ENCODE measurements at places on chromosomes 2 and 18.

- no peak for DNase-seq
Measured at GRCh38 chr18:55443776-55444175, 144.2 kb downstream of the TCF4 start.

- DNase-seq: no peak
Measured at GRCh38 chr18:58496231-58496630, 132.7 kb downstream of the ALPK2 start.

GRCh38 chr2:120794716-120795115, 59.0 kb downstream of the GLI2 start:
- no peak for DNase-seq

- DNase-seq: peak; percentile 53
Measured at GRCh38 chr2:239298116-239298804, 102.6 kb downstream of the HDAC4 start.

DNA sequence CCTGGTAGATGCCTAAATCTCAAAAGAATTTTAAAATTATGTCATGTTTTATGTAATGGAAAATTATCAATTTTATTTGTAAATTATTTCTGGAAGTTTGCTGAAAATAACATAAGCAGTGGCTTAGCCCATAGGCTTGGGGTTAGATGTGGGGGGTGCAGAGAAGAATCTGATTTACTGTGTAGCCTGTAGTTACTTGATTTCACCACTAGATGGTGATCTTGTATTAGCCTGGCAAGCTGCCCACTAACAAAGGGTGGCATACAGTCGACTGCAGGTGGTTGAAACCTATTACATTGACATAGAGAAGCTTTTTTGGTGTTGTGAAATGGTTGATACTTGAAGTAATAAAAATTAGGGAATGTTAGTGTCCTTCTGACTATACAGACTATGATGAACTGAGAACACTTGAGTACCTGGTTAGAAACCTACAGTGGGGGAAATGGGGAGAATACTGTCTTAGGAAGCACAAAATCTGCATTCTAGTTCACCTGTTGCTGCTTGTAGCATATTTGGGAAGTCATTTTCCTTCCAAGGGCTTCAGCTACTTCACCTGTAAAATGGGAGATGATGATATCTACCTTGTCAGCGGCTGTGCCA, 191.0 kb upstream of the LHCGR start:
- DNase-seq: no peak

- DNase-seq: no peak
Measured at GRCh38 chr18:39958876-39959275, 1996.2 kb upstream of the PIK3C3 start.

DNA sequence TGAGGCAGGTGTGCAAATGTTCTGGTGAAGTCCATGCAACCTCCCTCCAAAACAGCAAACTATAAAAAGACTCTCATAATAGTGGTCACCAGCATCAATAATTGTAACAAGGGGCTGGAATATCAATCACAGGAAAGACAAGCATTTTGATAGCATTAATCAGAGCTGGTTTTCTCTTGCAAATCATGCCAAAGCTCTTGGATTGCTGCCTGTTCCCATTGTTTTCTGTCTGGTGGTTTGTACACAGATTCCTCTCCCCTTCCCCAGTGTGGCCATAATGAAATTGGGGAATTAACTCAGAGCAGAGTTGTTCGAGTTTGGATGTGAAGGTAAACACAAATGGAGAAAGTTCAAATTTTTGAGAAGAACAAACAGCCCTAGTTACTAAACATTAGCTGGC, 134.2 kb downstream of the CDCA7 start:
- no peak for DNase-seq

DNA sequence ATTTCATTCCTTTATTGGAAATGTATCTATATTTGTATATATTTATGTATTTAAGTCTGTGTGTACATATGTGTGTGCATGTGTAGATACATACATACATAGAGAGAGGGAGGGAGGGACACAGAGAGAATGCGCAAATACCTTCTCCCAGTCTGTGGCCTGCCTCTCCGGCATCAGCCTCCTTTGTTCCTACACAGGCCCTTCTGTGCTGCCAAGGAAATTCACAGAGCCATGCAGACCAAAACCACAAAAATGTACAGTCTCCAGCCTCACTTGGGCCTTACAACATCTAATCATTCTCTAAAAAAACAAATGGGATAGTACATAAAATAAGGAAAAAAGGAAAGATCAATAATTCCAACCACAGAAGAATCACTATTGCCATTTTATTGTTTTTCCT, 8.8 kb upstream of the CRACDL start:
- DNase-seq: no peak

- DNase-seq: no peak
Measured at GRCh38 chr2:28623582-28624405, 127.8 kb upstream of the PPP1CB start.

DNA sequence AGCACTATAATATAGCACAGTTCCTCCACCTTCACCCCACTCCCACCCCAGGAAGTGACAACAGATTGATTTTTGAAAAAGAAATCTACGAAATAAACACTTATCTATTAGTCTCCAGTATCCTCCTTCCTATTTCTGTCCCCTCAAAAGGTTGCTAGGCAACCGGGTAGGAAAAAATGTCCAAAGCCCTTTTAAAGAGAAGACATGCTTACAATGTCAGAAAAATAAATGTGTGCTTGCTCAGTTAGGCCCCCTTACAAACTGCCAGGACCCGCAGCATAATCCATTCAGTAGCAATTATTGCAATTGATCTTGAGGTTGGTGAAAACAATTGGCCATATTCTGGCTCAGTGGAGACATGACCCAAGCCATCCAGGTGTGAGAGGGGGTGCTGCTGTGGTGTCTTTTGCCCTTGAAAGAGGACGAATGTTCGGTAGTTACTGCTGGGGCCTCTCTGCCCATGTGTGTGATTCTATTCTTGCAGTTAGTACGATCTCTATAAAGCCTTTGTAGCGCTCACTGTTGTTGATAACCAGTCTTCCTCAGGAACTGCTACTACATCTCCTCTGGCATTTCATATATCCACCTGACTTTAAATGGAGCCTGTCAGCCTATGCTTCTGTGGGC, 144.3 kb downstream of the MYO3B start:
- DNase-seq: no peak

GRCh38 chr2:61535449-61535848, 2.7 kb downstream of the XPO1 start:
- no peak for DNase-seq

GRCh38 chr2:213067888-213068287, 83.5 kb downstream of the IKZF2 start:
- no peak for DNase-seq

- DNase-seq: no peak
Measured at GRCh38 chr2:62831729-62832128, 126.2 kb downstream of the EHBP1 start.

DNA sequence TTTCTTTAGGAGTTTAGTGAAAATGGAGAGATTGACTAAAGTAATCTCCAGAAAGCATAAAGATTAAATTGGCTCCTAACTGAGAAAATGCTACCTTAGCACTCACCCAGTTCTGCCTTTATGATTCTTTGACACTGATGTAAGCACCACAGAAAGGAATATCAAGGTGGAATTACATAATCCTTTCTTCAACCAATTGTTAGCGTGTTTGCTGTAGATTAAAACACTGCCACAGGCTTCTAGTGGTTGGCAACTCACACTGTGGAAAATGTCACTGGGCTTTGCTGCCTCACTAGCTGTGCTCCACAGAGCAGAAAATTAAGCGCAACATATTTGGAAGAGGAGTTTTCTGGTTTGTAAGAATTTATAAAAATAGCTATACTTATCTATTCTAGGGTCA, 104.1 kb downstream of the DLGAP1 start:
- no peak for DNase-seq

DNA sequence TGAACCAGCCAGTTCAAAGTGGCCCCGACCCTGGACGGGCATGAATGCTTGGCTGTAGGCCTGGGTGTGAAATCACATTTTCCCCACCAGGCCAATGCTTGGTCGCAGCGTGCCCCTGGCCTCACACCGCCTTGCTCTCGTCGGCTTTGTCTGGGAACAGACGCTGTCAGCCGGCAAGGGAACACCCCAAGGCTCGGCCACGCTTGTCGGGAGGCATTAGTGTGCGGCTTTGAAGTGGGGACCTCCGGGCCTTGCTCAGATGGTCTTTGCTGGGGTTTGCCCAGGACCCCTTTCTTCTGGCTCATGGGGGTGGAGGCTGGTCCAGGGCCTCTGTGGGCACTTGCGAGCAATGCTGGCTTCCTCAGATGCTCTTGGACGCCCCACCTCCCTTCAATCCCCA, 79.1 kb downstream of the INHBB start:
- no peak for DNase-seq

DNA sequence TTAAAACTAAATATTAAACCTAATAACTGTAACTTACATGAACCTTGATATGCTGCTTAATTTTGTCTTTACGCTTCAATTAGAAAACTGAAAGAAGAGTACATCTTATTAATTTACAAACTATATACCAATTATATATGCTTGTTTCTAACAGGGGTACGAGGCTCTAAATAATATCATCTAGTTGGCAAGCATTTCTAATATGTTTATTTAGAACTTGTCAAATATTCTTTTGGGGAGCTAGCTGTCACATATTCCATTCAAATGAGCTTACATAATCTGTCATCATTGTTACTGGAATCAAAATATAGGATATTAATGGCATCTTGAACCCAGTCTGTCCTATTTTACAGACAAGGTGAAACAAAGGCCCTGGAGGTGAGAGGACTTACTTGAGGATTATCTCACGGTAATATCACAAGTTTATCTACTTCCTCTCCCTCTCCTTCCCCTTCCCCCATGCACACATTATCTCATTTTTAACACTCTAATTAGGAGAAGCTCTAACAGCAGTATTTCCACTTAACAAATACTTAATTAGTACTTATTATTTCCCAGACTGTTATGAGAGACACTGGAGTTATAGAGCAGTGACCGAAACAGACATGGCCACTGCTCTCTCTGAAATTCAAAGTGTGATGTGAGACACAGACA, 3.5 kb downstream of the PRKD3 start:
- no peak for DNase-seq

GRCh38 chr2:122704109-122704563, 948.7 kb downstream of the TSN start:
- DNase-seq: no peak

- no peak for DNase-seq
Measured at GRCh38 chr2:199807966-199808365, 43.0 kb downstream of the FTCDNL1 start.

DNA sequence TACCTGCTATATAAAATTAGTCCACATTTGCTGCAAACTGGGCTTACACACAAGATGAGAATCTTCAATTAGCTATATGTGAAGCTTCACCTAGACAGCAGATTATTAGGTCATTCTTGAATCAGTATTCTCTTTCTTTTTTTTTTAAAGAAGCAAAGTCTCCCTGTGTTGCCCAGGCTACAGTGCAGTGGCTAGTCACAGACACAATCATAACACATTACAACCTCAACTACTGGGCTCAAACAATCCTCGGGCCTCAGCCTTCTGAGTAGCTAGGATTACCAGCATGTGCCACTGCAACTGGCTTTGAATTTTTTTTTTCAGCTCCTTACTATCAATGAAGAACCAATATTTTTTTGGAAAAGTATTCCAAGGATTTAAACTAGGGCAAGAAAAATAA, 30.5 kb downstream of the OLA1 start:
- no peak for DNase-seq

DNA sequence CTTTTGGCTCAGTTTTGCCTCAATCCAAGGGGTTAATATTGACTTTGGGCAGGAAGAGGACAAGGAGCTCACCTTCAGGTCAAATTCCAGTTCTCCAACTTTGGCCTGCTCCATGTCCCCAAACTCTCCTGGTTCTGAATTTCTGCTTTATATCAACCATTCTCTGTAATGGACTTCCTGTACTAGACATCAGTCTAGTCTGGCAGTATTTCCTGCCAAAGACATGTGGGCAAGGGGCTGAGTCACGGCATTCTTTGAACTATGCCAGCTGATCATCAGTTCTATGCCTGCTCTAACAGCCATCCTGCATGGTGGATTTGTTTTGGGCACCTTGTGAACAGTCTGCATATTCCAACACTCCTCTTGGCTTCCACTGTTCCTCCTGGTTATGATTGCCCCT, 199.4 kb downstream of the ZEB2 start:
- DNase-seq: peak; percentile 30

GRCh38 chr2:149070681-149071320, 32.3 kb downstream of the LYPD6B start:
- DNase-seq: no peak

- DNase-seq: no peak
Measured at GRCh38 chr2:175892046-175892445, 110.0 kb downstream of the LNPK start.

GRCh38 chr2:233081232-233081730, 21.1 kb downstream of the INPP5D start:
- no peak for DNase-seq

GRCh38 chr2:68745006-68745405, 10.4 kb downstream of the ARHGAP25 start:
- no peak for DNase-seq

DNA sequence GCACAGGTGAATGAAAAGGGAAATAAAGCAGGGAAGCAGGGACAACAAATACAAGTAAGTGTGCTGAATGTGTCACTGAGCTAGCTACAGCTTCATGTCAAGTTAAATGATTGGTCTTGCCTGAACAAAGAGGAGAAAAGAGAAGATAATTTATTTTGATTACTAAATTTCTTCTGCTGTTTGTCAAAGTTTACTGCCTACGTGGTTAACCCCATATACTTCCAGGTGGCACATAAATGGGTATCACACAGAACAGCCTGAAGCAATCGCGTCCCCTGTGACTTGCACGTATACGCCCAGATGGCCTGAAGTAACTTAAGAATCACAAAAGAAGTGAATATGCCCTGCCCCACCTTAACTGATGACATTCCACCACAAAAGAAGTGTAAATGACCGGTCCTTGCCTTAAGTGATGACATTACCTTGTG, 434.2 kb downstream of the LRRTM4 start:
- no peak for DNase-seq

DNA sequence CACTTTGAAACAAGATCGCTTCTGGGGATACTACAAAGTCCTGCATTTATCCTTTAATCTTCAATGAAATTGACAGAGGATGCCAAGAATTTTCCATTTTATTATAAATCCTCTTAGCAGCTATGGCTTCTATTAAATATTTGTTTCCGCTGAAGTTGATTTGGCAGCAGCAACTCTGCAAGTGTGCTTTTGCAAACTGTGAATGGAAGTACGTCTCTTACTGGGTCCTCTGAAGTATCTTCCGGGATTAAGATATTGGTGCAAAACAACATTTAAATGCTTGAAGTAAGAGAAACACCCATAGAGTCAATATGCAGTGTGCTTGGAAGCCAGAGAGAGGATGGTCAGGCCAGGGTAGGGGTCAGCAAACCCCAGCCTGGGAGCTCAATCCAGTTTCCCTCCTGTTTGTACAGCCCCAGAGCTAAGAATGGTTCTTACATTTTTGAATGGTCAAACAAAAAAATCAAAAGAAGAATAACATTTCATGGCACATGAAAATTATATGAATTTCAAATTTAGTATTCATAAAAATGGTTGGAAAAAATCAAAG, 13.6 kb downstream of the CCDC68 start:
- no peak for DNase-seq

- DNase-seq: no peak
Measured at GRCh38 chr2:238754259-238754658, 93.6 kb upstream of the TWIST2 start.
